ENCODE measurements at places on chromosomes 12 and 14.

DNA sequence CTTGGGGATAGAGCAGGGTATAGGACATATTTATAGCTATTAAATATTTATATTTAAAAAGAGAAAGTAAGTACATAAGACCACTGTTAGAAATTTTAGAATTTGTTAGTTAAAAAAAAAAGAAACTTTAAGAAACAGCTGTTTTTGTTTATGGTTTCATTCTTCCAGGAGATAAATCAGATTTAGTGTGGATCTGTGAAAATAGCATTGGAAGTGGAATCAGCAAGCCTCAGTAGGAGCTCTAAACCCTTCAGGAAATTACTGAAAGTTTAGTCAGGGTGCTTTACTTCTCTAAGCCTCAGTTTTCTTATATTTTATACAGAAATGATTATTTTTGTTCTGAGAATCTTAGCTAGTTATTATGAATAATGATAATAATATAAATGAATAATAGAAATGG lies 316.0 kb upstream of the NOVA1 start:
- no peak for DNase-seq

- no peak for DNase-seq
Measured at GRCh38 chr14:92551044-92551841, 37.7 kb downstream of the RIN3 start.

DNA sequence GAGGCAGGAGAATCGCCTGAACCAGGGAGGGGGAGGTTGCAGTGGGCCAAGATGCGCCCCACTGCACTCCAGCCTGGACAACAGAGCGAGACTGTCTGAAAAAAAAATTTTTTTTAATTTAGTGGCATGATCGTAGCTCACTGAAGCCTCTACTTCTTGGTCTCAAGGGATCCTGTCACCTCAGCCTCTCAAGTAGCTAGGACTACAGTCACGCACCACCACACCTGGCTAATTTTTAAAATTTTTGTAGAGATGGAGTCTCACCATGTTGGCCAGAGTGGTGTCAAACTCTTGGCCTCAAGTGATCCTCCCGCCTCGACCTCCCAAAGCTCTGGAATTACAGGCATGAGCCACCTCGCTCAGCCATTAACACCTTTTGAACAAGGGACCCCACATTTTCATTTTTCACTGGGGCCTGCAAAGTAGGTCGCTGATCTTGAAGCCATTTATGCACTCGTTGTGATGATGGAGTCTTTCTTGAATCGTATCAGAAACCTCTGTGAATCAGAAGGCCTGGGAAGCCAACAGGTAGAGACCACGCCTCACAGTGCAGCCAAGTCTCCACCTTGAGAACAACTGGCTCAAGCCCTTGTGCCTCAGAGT lies 5.9 kb downstream of the HCAR1 start:
- no peak for DNase-seq

GRCh38 chr14:72646861-72647528 lies 246.9 kb downstream of the DPF3 start:
- DNase-seq, result no peak

- no peak for DNase-seq
Measured at GRCh38 chr12:85266356-85266755, 13.7 kb upstream of the ALX1 start.

DNA sequence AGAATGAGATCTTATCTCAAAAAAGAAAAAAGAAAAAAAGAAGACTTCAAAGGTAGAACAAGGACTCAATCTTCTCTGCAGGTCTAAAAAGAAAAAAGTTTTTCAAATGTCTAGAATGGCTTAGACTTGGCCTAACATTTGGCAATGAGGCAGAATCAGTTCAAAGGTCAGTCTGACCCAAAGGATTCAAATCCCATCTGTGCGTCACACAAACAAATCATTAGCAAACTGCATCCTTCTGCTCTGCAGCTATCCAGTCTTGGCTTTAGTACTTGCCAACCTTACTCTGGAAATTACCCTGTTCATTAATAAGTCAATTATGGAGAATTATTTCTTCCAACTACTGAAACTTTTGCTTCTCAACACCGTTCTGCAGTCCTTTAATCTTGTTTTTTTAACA lies 3.1 kb downstream of the YAF2 start:
- no peak for DNase-seq

- DNase-seq, result no peak
Measured at GRCh38 chr14:31410048-31410650, 10.2 kb downstream of the HEATR5A start.

GRCh38 chr14:30756594-30756993 lies 117.8 kb upstream of the COCH start:
- no peak for DNase-seq

- DNase-seq, result no peak
Measured at GRCh38 chr12:57031138-57031725, 14.9 kb upstream of the TAC3 start.

DNA sequence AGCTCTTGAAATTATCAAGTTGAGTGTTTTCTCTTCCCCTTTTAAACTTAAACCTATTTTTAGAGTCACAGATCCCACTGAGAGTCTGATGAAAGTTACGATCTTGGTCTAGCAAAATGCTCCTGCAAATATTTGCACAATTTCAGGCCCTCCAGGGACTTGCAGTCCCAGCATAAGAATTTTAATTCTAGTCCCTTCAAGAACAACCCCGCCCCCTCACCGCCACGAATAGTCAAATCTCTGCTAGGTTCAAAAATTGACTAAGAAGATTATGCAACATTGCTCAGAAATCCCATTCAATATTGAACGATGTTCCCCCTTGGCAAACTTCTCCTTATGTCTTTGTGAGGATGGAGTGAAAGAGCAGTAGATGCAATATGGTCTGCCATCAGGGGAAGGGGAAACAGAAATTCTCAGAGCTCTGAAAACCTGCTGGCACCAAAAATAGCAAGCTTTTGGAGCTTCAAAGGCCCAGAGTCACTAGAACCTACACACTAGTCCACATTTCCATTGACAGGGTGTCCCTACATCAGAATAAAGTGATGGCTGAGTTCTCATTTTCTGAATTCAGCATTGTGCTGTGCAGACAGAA lies 127.5 kb upstream of the CCDC175 start:
- no peak for DNase-seq

DNA sequence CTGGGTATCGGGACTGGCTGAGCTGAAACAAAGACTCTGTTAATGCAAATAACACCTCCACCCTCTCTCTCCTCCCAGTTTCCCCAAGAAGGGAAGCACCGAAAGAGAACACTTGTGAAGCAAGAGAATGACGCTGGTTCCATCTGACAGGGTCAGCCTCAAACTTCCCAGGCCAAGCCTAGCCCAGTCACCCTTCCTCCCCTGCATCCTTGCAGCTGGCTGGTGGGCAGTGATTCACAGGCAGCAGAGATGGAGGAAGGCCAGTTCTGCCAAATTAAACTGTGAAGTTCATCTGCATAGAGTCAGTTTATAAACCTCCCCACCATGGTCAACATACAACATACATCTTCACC lies 2.8 kb downstream of the LRRC74A start:
- DNase-seq, result no peak

DNA sequence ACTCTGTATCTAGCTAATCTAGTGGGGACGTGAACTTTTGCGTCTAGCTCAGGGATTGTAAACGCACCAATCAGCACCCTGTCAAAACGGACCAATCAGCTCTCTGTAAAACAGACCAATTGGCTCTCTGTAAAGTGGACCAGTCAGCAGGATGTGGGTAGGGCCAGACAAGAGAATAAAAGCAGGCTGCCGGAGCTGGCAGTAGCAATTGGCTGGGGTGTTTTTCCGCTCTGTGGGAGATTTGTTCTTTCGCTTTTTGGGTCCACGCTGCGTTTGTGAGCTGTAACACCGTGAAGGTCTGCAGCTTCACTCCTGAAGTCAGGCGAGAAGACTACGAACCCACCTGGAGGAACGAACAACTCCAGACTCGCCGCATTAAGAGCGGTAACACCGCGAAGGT lies 76.5 kb downstream of the SPRING1 start:
- DNase-seq, result no peak

- no peak for DNase-seq
Measured at GRCh38 chr12:11596141-11596540, 53.3 kb upstream of the ETV6 start.

DNA sequence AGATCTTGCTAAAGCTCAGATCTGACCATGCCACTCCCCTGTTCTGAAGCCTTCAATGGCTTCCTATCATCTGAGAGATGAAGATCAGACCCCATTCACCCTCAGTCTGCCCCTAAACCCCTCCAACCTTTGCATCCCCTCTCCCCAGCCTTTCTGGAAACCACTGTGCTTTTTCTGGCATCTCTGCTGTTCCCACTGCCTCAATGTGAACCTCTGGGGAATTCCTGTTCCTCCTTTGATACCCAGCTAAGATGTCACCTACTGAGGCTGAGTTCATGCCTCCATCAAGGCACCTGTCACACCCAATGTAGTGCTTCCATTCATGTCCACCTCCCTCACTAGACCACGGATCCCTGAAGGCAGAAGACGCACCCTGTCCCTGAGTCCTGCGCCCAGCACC lies 19.3 kb downstream of the CYP46A1 start:
- no peak for DNase-seq

GRCh38 chr12:87363497-87364084 lies 665.6 kb downstream of the C12orf50 start:
- DNase-seq, result no peak

DNA sequence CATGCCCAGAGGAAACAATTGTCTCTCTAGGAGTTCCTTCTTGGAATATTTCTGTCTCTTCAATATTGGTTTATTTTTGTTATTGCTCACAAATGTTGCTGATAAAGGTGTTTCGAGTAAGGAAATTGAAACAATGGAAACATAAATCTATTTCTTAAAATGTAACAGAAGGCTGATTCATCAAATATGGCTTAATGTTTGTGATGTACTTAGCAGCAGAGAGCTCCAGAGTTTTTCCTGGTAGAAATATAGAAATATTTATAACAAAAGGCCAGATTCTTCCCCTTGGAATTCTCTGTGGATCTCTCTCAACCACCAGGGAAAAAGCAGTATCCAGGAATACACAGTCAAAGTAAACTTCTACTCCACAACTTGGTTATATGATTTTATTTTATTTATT lies 149.2 kb upstream of the LRIG3 start:
- DNase-seq, result no peak

- no peak for DNase-seq
Measured at GRCh38 chr14:64849940-64850339, 29.8 kb downstream of the SPTB start.

DNA sequence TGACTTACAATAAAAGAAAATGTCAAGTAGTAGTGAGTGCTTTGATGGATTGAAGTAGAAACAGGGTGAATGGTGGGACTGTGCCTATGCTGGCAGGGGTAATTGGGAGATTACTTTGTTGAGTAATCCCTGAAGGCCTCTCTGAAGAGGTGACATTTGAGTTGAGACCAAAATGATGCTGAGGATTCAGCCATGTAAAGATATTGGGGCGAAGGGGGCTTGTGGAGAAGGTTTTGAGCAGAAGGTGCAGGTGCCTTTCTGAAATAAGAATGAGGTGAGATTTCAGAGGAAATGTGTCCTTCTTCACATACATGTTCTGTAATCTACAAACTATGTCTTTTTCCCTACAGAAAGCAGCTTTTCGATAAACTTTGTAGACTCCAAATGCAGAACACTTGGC lies 8.0 kb downstream of the GNG2 start:
- no peak for DNase-seq

GRCh38 chr12:93902736-93903562 lies 225.8 kb downstream of the CRADD start:
- no peak for DNase-seq

GRCh38 chr14:100640471-100641273 lies 53.5 kb upstream of the BEGAIN start:
- DNase-seq, result peak; percentile 55

DNA sequence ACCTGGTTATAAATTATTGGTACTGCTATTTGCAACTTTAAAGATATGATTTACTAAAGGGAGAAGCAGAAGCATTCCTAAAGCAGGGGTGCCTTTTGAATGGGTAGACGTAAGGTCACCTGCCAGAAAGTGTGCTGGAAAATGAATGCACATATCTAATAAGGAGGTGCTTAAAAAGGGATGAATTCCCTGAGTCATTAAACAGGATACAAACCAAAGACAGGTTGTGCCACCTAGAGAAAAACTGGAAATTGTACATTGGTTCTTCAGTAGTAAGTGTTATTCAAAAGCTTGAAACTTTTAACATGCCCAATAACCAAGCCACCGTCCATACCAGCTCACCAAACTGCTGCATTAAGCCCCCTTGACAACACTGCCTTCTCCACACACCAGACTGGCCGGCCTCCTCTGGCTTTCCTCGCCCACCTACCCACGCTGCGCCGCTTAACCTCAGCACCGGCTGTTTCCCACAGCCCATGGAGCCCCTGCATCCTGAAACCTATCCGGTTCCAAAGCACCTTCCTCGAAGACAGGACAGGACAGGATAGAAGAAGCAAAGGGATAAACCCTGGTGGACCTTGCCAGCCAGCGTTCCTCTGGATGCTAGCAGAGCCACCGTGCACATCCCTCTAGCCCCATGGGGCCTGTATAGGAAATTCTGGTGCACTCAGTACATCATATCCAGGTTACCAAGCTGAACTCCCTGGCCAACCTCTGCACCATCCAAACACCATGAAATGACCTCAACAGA lies 201.5 kb upstream of the CAND1 start:
- DNase-seq, result no peak

DNA sequence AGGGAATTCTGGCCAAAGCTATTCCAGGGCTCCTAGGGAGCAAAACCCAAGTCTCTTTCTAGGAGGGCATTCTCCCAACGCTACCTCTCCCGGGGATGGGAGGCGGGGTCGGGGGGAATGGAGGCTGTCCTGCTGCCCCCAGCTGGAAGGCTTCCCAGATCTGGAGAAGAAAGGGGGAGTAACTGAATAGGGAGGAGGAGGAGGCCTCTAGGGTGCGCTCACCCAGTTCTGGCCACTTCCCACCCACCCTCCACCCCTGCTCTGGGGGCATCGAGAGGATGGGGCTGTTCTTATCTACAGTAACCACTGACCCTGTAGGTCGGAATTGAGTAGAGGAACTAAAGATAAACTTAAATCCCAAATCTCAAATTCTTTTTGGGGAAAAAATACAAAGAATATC lies 579 bp upstream of the RNASE1 start:
- no peak for DNase-seq

DNA sequence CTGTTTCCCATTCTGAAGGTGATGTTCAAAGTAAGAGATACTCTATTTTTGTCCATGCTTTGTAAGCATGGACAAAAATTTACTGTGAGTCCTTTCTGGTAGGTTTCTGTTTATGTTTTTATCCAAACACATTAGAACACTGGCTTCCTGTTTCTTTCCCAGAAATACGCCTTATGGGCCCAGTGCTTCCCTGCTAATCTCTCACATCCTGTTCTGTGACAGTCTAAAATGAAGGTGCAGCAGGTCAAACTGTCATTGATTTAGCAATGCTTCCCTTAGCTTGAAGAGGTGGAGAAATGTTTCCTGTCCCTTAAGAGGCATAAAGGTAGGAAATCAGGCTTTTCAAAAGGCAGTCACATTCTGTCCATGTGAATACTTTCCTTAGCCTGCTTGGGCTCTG lies 305.6 kb downstream of the RPS29 start:
- no peak for DNase-seq

DNA sequence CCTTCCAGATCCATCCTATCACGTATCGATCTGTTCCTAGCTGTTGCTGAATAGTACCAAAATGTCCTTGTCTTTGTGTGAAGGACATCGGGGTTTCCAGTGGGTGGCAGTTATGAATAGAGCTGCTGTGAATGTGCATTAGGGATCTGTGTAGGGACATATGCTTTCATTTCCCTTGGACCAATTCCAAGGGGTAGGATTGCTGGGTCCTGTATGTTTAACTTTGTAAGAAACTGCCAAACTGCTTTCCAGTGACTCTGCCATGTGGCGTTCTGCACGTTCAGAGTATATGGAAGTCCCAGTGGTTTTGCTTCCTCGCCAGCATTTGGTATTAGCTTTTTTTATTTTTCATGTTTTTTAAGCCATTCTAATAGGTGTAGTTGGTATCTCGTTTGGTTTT lies 28.6 kb downstream of the PACS2 start:
- no peak for DNase-seq

GRCh38 chr14:90599748-90600507 lies 203.1 kb downstream of the CALM1 start:
- no peak for DNase-seq

All from stimulated activated CD4-positive, alpha-beta T cell treated with anti-CD3 and anti-CD28 coated beads, Interleukin-4, amount 100 ng/mL, for 1 hour (primary cell).